ENCODE measurements at places on chromosomes 12 and 14.

DNA sequence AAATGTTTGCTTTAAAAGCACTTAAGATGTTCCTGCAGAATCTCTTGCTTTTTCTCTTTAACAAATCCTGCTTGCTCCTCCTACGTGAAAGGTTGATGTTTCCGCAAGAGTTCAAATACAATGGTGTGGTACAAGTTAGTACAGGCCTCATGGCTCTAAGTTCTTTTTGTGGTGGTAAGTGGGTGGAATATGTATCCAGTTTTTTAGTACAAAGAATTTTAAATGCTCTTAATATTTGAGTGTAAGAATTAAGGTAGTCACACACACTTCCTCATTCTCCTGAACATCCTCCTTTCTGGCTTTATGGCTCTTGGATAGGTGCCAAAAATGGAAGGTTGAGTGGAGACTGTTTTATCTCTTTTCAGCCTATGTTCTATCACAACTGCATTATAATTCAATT is 1.8 kb downstream of the OTOGL start:
- no peak for DNase-seq

DNA sequence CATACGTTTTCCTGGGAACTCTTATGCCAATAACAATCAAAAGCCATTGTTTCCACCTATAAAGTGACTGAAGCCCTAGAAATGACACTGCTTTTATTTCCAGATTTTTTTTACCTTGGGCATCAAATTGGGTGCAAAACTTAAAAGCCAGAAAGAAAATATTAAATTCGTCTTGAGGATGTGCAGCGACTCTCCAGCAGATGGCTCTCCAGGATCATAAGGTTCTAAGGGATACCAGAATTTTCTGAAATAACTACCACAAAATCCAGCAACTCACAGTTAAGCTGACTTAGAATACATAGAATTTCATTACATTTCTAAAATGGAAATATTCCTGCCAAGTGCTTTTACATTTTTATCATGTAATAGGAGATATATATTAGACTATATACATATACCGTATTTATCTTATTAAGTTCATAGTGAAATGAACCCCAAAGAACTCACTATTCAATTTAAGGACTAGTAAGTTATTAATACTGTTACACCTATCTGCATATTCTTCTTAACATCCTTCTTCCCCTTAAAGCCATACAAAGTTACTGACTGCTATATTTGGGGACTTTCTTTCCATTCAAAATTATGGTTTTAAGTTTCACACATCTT is 44.0 kb downstream of the ARMH4 start:
- peak; percentile 25 for DNase-seq

- no peak for DNase-seq
Observed at GRCh38 chr14:76580967-76581366, 180.3 kb upstream of the VASH1 start.

GRCh38 chr14:78974691-78975090 is 804.5 kb downstream of the NRXN3 start:
- DNase-seq, result no peak

DNA sequence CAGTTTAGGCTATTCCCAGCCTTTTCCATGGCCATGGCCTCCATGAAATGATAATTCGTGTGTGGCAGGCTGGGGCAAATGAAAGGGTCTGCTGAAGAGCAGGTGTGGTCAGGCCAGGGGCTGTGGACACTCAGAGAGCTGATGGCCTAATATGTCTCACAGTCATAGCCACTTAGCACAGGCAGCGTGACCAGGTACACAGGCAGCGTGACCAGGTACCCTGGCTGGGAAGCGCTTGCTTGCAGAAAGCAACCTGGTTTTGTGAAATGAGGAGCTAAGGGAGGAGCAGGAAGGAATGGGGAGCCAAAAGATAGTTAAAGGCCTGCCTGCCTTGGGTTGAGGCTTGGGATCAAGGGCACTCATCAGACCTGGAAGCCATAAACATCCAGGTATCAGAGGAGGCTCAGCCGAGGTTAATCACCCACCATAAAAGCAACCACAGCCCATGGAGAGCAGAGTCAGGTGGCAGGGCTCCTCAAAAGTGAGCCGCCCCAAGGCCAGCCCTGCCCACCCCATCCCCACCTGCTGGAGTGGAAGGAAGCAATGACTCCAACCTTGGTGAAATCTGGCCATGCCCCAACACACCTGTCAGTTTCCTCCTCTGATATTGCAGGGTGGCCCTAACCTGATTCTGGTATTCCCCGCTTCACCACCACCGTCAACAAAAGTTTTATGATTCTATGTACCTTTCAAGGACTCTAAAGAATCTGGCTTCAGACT is 8.0 kb upstream of the KRT8 start:
- DNase-seq, result no peak
